Stimulated activated CD4-positive, alpha-beta T cell treated with anti-CD3 and anti-CD28 coated beads, TNF-alpha, amount 100 ng/mL, for 1 hour (primary cell): ENCODE measurements at places on chromosomes 1 and 21.

DNA sequence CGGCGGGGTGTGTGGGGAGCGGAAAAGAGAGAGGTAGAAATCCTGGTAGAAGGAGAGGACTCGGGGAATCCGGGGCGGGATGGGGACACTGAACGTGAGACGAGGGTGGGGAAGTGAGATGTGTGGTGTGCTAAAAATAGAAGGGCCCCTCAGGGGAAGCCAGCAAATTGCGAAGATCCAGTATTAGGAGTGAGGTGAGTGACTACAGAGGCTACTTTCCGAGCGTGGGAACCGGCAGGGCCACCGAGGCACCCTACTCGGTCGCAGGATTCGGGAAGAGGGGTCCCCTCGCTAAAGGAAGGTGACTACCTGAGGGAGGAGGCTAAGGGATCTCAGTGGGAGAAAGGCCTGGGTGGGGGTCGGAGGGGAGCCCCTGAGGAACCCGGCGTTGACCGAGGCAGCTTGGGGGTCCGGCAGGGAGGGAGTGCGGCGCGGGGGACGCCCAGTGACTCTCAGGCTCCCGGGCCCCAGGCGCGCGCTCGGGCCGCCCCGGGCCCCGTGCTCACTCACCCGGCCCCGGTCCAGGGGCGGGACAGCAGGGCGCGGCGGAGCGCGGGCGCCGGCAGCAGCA is 318 bp downstream of the ALDH4A1 start:
- DNase-seq = no peak

DNA sequence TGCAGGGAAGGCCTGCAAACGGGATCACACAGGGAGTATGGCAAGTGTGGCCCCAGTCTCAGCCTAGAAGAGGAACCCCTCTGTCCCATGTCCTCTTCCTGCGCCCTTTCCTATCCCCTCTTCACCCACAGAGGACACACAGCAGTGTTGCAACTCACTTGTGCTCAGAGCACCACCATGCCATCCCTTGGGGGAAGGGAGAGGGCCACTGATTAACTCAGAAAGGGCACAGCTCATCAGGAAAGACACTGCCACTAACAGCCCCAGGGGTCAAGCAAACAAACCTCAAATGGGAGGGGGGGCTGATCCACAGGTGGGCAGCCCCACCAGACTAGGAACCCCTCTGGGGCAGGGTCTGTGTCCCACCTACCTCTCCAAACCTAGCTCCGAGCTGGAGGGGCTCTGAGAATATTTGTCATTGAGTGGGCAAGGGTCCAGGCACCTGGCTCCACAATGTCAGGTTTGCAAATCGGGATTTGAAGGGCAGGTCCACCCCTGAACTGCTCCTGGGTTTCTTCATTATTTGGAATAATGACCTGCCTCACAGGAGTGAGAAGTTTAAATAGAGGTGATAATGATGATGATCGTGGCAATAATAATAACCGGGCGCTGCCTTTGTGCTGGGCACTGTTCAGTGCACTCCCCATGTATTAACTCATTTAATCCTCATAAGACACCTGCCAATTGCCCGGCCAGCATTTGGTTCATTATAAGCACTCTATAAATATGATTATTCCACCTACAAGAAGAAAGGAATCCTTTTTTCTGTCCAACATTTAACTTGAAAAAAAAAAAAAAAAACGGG is 1.0 kb downstream of the ALDH4A1 start:
- no peak for DNase-seq

GRCh38 chr1:2532485-2533160 is 2.6 kb upstream of the HES5 start:
- DNase-seq = no peak

DNA sequence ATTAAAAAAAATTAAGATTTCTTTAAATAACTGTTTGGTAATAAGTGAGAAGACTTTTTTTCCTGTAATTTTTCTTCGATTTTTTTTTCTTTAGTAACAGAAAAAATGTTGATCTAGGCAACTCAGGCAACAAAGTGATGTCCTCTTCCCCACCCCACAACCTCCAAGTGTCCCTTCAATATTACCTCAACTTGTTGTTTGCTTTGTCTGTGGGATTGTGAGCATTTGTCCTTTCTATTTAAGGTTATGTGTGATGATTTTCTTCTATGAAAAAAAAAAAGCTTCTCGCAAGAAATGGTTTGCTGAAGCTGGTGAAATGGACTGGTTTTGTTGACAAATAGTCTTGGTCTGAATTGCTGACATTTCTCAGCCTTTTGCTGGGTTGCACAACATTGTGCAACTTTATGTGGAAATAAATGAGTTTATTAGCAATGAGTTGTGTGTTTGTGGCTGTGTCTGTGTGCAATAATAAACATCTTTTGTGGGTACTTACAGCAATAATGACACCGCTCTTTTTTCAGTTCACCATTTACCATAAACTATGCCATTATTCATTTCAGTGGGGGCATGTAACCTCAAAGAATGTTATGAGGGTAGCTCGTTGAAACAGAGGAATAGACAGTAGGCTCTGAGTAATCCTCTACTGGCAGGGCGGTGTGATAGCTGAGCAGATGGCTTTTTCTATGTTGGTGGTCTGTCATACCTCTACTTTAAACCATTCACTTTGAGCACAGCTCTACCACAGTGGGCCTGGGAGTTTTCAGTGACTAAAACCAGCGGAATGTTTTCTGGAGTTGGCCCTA is 218.4 kb downstream of the HLX start:
- DNase-seq = no peak

DNA sequence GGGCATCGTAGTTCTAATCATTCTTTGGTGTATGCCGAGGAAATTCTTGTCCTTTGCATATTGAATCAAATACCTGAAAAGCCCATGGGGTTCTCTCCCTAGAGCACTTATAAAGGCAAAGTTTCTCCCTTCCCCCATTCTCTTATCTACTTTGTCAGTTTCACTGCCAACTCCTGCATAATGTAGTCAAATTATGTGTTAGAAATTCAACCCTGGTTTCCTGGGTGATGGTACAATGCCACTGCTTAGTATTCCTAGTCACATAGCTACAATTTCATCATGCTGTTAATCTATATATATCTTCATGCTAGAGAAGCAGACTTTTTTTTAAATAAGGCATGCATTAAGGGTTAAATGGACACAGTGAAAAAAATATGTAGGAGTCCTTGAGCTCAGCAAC is 119.0 kb downstream of the PDE4B start:
- DNase-seq = no peak

DNA sequence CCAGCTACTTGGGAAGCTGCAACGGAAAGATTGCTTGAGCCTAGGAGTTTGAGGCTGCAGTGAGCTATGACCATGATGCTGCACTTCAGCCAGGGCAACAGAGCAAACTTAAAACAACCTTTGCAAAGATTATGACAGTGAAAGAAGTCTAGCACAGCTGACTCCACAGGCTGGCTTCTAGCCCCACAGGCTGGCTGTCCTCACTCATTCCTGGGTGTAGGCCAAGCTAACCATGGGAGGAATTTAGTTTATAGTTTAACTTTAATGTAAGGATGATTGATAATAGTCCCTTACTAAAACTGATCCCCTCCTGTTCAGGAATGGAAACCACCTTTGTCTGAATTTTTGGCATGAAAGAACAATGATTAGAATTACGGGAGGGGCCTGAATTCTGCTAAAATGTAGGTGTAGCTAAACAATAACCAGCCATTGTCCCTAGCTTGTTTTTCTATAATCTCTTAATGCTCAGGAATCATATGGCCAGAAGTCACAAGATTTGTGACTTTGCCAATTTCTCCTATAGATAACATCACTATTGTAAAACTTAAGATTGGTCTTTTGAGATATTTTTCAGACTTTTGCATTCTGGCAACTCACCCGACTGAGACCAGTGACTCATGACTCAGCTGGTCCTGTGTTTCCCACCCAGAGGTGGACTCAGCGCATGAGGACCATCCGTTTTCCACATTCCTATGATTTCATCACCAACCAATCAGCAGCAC is 28.1 kb upstream of the SGIP1 start:
- no peak for DNase-seq

DNA sequence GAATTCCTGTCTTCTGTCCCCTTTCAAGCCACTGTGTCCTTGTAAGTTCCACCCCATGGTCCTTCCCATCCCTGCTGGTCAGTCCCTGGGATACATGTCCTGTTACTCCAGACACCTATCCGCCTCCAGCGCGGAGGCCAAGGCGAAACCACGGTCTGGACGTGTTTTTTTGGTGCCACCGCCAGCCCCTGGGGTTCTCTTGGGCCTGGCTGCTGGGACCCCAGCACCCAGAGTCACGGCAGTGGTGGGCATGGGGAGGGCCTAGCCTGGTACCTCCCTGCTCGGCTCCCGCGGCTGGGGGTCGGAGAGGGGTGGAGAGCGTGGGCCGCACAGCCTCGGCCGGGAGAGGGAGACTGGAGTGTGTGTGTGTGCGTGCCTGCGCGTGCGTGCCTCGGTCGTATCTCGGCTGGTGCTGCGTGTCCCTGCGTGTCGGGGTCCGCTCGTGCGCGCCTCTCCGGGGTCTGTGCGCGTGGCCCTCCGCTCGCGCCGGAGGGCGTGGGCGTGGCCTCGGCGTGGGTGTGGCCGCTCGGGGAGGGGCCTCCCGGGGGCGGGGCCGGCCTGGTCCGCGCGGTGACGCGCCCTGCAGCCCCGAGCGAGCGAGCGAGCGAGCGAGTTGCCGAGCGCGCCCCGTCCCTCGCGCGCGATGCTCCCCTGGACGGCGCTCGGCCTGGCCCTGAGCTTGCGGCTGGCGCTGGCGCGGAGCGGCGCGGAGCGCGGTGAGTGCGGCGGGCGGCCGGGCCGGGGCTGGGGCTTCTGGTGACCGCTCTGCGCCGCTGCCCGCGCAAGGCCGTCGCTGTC is at the start of gene VWA1:
Gene VWA1 (plus strand): TSS at position 585 of the 798 bp plus-strand sequence. CDS start 59 bp downstream, at position 644.
- DNase-seq = peak; percentile 6

GRCh38 chr1:216518844-216519627 is 95.8 kb upstream of the USH2A start:
- no peak for DNase-seq

- no peak for DNase-seq
Observed at GRCh38 chr1:91630803-91631202, 130.2 kb downstream of the CDC7 start.

- no peak for DNase-seq
Observed at GRCh38 chr1:65994223-65994622, 201.5 kb downstream of the PDE4B start.

GRCh38 chr1:161905269-161905884 is 118.3 kb downstream of the OLFML2B start:
- DNase-seq = no peak

GRCh38 chr1:192252776-192253175 is 64.0 kb upstream of the RGS21 start:
- DNase-seq = no peak

DNA sequence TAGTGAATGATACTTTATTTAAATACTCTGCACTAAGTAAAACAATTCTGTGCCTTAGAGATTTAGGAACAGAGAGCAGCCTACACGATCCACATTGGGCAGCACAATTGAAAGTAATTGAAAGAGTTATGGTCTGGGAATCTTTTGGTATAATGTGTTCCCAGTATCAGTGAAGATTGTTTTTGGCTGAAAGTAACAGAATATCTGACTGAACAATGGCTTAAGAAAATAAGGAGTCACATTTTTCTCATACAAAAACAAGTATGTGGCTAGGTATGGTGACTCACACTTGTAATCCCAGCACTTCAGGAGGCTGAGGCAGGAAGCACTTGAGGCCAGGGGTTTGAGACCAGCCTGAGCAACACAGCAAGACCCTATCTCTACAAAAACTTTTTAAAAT is 306.2 kb downstream of the NFIA start:
- no peak for DNase-seq

DNA sequence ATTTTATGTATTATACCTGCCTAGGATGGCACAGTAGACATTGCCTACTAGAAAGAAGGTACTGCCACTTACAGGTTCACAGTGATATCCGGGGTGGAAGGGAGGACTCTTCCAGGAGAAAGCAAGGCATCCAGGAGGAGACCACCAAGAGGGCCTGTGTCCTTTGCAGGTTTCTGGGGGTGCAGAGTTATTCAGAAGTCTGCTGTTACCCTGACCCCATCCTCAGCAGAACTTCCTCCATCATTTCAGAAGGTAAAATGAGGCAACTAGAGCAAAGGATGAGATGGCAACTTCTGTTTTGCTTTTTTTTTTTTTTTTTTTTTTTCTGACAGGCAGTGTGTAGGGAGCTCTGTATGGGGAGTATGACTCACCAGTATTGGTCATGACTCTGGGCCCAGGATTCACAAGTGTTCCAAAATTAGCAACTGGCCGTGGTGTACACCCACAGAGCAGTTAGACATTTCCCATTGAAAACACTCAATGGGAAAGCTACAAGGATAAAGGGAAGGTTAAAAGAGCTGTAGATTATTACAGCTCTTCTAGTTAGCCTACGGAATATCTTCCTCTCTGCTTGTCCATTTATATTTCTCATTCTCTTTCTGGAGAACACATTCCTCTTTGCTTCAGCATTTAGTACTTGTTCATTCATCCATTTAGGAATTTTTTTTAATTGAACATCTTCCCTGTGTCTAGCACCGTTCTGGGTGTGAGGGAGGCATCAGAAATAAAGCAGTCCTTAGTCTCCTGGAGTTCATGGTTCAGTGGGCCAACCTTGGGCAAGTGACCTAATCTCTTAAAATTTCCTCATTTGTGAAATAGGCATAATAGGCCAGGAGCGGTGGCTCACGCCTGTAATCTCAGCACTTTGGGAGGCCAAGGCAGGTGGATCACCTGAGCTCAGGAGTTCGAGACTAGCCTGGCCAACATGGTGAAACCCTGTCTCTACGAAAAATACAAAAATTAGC is 50.5 kb upstream of the PPP2R5A start:
- no peak for DNase-seq

DNA sequence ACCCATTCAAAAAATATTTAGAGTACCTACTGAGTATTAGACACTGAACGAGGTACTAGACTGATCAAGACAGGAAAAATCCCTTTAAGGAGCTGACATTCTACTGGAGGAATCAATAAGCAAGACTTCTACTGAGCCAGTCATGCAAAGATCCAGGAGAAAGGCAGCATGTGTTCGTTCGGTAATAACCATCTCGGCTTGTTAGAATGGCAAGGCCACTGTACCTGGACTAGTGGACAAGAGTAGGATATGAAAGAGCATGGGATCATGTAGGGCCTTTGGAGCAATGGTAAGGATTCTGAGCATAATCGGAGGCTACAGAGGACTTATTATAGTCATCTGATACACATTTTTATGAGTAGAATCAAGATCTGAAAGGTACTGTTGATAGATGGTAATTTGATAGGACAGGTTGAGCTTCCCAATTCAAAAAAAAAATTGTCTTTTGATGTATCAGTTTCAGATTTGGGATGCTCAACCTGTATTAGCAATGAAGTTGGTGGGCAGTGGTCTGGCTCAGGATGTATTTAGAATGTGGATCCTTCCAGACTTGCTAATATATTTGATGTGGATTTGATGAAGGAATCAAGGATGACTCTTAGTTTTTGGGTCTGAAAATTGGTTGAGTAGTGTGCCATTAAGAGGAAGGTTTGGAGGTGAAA is 2.3 kb downstream of the COX20 start:
- no peak for DNase-seq
